ENCODE measurements at places on chromosomes 12 and 14.

DNA sequence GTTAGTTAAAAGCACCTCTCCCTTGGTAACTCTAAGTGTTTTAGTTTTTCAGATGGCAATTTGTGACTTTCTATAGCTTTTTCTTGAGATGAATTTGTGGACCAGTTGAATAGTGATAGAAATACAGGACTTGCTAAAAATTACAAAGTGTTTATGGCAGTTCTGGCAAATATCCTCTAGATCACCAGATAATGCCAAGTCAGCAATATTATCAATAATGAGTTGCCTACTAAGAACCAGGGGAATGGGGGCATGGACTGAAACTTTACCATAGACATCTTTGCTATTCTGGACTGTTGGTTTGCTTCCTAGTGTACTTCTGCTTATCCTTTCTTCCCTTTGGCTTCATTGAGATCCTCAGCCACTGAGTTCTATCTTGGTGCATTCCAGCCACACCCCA lies 584.2 kb downstream of the DIO2 start:
- no peak for DNase-seq

GRCh38 chr14:72610831-72611200 lies 283.1 kb downstream of the DPF3 start:
- DNase-seq: no peak

GRCh38 chr12:43696154-43696553 lies 62.4 kb downstream of the PUS7L start:
- no peak for DNase-seq

DNA sequence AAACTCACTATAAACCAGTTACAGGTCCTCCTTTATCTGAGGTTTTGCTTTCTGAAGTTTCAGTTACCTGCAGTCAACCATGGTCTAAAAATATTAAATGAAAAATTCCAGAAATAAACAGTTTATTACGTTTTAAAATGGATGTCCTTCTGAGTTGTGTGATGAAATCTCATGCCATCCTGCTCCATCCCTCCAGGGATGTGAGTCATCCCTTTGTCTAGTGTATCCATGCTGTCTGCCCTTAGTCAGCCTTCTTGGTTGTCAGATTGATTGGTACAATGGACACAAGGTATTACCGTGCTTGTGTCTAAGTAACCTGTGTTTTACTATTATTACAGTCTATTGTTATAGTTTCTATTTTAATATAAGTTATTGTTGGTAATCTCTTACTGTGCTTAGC lies 328.3 kb downstream of the APAF1 start:
- no peak for DNase-seq

GRCh38 chr12:122523846-122524718 lies 2.7 kb downstream of the RSRC2 start:
- no peak for DNase-seq

DNA sequence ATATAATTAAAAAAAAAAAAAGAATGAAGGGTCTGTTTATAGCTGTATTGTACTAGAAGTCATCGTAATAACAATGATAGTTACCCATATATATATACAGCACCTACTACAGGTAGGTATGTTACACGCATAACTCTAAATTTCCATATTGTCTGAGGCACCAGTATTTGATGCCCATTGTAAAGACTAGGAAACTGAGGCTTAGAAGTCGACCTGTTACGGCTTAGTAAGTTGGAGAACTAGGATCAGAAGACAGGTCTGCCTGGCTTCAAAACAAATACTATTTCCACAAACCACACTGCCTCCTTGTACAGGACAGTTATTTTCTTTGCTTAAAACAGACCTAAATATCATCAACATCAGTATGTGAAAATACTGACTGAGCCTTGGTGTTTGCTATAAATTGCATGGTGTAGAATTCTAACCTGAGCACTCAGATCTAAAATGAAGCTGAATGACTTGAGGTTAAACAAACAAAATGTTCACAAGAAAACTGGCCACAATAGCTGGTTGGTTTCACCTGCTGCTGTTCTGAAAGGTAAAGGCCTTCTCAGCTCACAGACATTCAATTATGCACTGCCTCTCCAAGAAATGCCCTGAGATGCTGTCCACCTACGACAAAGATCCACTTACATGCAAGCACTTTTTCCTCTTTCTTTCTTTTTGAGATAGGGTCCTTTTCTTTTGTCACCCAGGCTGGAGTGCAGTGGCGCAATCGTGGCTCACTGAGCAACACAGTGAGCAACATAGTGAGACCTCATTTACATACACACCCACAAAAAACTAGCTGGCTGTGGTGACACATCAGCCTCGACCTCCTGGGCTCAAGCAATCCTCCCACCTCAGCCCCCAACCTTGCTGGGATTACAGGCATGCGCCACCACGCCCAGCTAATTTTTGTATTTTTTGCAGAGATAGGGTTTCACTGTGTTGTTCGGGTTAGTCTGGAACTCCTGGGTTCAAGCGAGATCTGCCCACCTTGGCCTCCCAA lies 35.7 kb downstream of the SSH1 start:
- DNase-seq: no peak

- DNase-seq: no peak
Measured at GRCh38 chr14:99576761-99577705, 27.0 kb downstream of the CCDC85C start.

DNA sequence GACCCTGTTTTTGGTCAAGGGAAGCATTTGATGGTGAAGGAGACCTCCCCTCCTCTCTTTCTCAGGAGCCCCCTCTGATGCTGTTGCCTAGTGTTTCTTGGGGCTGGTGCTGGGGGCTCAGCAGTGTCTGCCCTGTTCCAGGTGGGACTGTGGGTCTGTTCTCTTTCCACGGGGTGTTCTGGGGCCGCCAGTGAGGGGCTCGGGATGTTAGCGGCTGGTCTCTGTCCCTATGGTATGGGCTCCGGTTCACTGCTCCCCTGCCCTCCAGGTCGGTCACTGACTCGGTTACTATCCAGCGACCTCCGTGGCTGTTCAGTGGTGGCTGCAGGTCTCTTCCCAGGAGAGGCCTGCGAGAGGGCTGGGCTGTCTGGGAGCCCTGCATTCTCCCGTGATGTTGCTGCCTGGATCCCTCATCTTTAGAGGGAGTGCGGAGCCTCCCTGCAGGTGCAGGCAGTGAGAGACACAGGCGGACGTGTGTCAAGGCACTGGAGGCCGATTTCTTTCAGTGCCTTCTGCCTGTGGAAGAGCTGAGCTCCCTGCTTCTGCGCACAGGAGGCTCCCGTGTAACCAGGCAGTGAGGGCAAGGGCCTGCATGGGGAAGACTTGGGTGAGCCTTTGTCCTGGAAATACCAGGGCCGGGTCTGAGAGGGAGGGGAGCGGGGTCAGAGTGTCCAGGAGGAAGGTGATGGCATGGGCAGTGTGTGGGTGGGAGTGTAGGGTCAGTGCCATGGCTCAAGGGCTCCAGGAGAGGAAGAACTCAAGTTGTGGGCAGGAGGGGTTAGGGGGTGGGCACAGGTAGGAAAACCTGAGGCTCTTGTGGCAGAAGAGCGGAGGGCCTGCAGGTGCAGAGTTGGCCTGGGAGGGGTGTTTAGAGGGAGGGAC lies 362.6 kb downstream of the TMEM121 start:
- DNase-seq: no peak

DNA sequence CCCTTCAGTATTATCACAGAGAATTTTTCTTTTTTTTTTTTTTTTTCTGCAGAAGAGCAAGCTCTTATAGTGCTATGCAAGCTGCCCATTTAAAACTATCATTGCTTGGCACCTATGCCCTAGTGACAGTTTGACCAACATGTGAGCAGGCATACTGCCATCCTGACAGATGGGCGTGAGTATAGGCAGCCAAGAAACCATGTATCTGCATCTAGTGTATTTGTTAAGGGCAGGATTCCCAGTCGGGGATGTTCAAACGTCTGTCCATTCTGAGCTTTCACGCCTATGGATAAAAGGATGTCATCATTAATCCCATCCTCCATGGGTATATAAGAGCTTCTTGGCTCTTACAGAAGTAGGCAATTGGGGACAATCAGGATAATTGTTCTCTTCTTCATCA lies 8.8 kb downstream of the VRK1 start:
- no peak for DNase-seq

- DNase-seq: no peak
Measured at GRCh38 chr12:107642240-107642639, 43.4 kb upstream of the PWP1 start.

- DNase-seq: no peak
Measured at GRCh38 chr12:3124917-3125316, 47.7 kb downstream of the TSPAN9 start.

DNA sequence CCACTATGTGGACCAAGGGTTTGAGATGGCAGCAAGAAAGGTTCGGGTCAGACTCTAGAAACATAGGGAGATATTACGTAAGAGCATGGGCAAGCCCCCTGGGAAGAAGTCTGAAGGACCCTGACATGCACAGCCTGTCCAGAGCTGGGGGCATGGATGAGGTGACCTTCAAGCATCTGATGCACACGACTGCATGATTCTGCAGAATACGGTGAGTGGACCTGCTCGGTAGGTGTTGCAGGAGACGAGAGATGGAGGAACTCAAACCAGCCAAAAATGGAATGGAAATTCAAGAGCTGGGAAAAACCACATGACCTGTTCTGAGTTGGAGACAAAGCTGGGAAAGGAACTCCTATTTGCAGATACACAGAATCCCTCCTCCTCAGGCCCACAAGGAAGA lies 43.6 kb downstream of the ANO2 start:
- no peak for DNase-seq

DNA sequence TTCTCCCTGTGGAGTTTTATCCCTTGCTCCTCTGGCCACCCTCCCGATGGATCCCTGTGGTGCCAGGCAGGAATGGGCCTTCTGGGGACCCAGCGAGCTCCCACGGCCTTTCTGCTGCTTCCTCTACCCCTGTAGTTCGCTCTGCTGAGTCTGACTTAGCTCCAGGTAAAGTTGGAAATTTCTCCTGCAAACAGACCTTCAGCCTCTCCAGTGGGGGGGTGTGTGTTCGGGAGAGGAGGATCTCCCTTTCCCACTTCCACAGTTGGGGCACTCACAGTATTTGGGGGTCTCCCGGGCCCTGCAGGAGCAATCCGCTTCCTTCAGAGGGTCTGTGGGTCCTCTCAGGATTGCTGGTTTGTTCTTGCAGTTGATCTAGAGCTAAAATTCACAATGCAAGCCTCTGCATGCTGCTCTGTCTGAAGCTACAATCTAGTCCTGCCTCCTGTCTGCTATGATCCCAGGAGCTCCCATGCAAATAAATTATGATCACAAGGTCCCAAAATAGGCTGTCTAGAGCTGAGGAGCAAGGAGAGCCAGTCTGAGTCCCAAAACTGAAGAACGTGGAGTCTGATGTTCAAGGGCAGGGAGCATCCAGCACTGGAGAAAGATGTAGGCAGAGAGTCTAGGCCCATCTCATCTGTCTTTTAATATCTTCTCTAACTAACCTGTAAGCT lies 18.3 kb downstream of the MTRFR start:
- DNase-seq: no peak

- DNase-seq: no peak
Measured at GRCh38 chr12:109930028-109930800, 30.1 kb downstream of the TCHP start.

- DNase-seq: no peak
Measured at GRCh38 chr14:37972941-37973887, 234.5 kb upstream of the SSTR1 start.

GRCh38 chr12:18828987-18829386 lies 91.1 kb downstream of the CAPZA3 start:
- DNase-seq: no peak

DNA sequence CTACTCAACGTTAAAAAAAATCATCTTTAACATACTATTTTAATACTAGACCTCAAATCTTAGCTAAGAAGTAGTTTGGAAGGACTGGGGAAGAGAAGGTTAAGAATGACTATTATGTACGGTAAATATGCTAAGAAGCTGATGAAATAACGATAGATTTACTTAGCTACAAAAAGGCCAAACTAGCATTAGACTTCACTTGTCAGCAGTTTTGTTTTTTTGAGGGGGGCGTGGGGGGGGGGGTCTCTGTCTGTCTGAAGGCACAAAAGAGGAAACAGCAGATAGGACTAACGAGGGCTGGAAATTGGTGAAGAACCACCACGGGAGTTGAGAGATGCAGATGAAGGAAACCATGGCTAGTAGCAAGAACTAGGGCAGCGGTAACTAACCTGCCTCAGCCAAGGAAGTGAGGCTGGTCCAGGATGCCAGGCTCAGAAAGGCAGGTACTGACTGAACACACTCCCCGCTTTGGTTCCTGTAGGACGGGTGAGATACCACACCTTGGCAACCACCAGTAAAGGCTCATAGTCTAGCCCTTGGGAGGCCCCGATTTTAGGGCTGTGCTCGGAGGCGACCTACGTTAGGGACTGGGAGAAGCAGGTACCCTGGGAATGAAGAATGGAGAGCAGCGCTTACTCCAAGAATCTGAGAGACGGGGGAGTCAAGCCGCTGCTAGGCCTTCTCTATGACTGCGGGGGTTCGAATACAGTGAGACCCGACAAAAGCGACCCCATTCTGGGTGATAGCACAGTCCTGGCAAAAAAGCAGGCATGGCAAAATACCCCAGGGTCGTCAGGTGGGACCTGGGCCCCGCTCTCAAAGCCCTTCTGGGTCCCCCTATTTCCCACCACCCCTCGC lies 675 bp downstream of the NEDD8 start:
- DNase-seq: no peak

- DNase-seq: no peak
Measured at GRCh38 chr12:67327466-67327865, 58.3 kb downstream of the CAND1 start.

DNA sequence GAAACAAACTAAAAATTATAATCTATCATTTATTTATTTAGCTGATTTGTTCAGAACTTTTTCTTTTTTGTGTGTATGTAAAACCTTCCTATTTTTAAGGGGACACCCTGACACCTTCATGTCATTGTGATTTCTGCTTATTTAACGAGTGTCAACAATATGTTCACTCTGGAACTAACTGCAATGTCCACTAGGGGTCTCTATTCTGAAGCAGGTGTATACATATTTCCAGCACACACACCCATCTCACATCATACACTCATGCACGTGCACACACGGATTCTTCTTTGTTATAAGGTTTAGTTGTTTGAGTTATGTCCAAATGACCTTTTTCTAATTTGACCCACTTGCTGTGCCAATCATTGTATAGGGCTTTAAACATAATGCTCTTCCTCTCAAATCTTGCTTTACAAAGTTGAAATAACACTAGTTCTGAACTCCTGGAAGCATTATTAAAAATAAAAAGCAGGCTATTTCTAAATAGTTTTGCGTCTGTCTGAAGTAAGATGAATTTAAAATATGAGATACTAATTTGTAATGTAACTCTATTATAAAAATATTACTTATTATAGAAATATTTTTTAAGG lies 15.5 kb downstream of the E2F7 start:
- DNase-seq: no peak

GRCh38 chr14:97120611-97121031 lies 323.4 kb downstream of the VRK1 start:
- no peak for DNase-seq

DNA sequence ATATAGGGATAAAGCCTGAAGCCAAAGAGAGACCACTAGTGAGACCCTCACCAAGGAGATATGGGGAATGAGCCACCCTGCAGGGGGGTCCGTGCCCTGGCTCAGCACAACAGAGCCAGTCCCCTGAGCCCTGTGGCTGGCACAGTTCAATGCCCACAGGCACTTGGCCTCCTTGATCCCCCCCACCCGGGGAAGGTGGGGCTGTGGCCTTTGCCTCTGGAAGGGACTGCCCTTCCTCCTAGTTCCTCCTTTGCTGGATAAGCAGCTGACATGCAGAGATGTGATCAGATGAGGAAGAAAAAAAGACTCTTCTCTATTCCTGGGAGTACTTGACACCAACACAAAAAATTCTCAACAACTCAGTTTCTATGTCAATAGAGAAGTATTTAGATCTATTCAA lies 19.9 kb downstream of the TTC7B start:
- no peak for DNase-seq

- no peak for DNase-seq
Measured at GRCh38 chr14:104293851-104294627, 155.7 kb downstream of the KIF26A start.

Data from amygdala (tissue), 56 donors.